ENCODE measurements at places on chromosomes 3 and 15.

GRCh38 chr3:183291497-183292031 is 38.5 kb downstream of the B3GNT5 start:
- no peak for DNase-seq

- DNase-seq: no peak
Measured at GRCh38 chr3:37987315-37987697, 3.3 kb upstream of the VILL start.

GRCh38 chr3:162019817-162020216 is 523.2 kb downstream of the OTOL1 start:
- DNase-seq: no peak

- DNase-seq: no peak
Measured at GRCh38 chr15:98765610-98766009, 117.3 kb downstream of the IGF1R start.

DNA sequence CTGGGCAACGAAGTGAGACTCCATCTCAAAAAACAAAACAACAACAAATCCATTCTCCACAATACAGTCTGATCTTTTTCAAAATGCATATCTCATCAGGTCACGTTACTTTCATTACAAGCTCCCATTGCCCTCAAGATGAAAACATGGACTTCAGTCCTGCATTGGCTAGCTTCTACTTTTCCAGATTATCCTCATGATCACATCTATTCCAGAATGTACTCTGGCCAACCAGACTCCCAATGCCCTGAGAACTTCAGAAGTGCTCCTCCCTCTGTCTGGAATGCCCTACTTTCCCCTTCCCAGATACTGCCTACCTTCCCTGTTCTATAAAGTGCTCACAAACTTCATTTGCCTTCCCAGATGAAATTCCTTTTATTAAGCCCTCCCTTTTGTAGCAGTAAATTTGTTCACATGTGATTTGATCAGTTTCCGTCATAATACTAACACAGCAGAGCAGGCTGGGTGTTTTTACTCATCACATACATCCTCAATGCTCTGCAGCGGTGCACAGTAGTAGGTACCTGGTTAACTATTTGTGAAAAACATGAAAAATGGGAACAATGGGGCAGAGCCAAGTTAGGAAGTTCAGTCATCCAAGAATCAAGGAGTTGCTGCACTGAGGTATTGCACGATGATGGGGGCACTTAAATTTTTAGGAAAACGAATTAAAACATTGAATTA is 5.3 kb downstream of the RPL22L1 start:
- DNase-seq: no peak

DNA sequence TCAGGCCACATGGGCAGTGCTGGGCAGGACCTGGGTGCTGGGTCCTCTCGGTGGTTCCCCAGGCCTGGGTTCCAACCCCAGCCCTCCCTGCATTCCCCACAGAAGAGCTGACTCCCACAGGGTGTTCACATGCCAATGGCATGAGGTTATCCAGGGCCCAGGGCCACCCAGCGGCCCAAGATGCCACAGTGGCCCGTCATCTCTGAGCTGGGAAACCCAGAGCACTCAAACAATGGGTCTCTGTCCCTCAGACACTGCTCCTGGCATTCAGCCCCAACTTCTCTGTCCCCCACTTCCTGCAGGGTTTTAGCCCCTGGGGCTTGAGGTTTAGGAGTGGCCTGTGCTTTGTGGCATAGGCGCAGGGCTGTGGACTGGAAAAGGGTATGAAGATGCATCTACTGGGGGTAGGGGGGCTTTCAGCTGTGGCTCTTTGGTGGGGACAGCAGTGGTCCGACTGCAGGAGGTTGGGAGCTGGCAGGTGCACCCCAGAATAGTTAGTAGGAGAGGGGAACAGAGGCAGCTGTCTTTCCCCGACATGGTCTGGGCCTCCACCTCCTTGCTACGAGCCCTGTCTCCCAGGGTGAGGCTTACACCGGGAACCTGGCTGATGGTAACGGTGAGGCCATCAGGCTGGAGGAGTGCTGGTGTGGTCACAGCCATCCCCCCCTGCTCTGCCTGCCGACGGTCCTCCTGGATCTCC is 1.7 kb downstream of the CCDC9B start:
- no peak for DNase-seq

GRCh38 chr3:170741756-170742529 is 128.1 kb downstream of the RPL22L1 start:
- no peak for DNase-seq

All from activated T-cell treated with anti-CD3 and anti-CD28 coated beads, Interleukin-2, amount 50 U/mL, for 24 hours (primary cell).